ENCODE measurements at places on chromosomes 1 and 21.

DNA sequence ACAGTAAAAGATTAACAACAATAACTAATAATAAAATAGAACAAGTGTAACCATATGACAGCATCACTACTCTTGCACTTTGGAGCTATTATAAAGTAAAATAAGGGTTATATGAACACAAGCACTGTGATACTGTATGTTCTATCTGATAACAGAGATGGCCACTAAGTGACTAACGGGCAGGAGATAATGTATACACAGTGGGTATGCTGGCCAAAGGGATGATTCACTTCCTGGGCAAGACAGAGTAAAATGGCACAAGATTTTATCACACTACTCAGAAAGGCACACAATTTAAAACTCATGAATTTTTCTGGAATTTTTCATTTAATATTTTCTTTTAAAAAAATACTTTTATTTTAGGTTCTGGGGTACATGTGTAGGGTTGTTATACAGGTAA, 12.3 kb downstream of the SLC9C2 start:
- H3K36me3 ChIP-seq: no peaks in the 10 kb centered on the region
- no peak for DNase-seq
- no peak overlapping the region for H3K4me3 ChIP-seq
- H3K27ac ChIP-seq: no peak overlapping the region
- H3K27me3 ChIP-seq: no peaks in the 10 kb centered on the region

DNA sequence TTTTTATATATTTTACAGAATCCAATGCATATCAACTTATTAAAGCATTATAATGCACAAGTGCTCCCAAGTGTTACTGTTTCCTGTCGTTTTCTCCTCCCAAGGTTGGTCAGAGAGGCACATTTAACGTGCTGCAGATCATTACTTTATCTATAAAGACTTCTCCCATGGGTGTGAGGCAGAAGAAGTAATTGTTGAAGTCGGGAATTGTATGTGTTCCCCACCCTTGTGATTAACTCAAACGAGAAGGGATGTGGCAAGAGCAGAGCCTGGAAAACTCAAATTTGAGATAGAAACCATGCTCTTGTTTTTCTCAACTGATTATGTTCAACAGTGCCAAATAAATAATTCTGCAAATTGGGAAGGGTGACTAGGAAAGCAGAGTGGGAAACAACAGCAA, 412.5 kb upstream of the ADAMTS5 start:
- no peak for DNase-seq
- no peak overlapping the region for H3K4me3 ChIP-seq
- H3K27ac ChIP-seq: no peak overlapping the region

GRCh38 chr1:19903621-19904020, 19.8 kb downstream of the PLA2G2E start:
- no peaks in the 10 kb centered on the region for H3K27me3 ChIP-seq
- no peak for DNase-seq
- no peak overlapping the region for H3K27ac ChIP-seq
- H3K4me1 ChIP-seq: no peaks in the 10 kb centered on the region
- no peak overlapping the region for H3K4me3 ChIP-seq

GRCh38 chr1:246417152-246417812, 89.8 kb downstream of the SMYD3 start:
- no peak overlapping the region for H3K27ac ChIP-seq
- no peaks in the 10 kb centered on the region for H3K4me1 ChIP-seq
- no peak overlapping the region for H3K4me3 ChIP-seq
- peaks cover 3% of the 10 kb centered on the region for H3K36me3 ChIP-seq
- no peak for DNase-seq

- H3K27ac ChIP-seq: no peak overlapping the region
- no peak overlapping the region for H3K4me3 ChIP-seq
- H3K36me3 ChIP-seq: no peaks in the 10 kb centered on the region
- DNase-seq: no peak
- H3K27me3 ChIP-seq: no peaks in the 10 kb centered on the region
Measured at GRCh38 chr1:81780705-81781454, 19.9 kb upstream of the ADGRL2 start.

Data from large intestine (tissue), 12 donors.